Activated CD4-positive, alpha-beta memory T cell treated with anti-CD3 and anti-CD28 coated beads, Interleukin-2, amount 10 ng/mL, durations not matched to agents 7 days and 5 days (primary cell): ENCODE measurements at places on chromosomes 16 and 17.
A peak's percentile ranks its signal among the peaks of the same experiment; 100 is the strongest.

DNA sequence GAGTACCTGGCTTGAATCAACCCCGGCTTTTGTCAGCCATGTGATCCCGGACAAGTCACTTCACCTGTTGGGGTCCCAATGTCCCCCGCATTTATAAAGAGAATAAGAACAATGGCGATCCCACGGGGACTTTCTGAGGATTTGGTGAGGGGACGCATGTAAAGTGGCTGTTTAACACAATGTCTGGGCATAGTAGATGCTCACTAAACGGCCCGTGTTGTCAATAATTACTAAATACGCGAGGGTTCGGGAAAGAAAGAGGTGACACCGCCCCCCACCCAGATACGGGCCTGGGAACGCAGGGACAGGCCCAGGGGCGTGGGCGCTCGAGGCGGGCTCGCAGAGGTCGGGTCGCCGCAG is 1.8 kb downstream of the SYNGR3 start:
- DNase-seq: no peak
- peaks cover 14% of the 10 kb centered on the region for H3K36me3 ChIP-seq
- H3K4me1 ChIP-seq: peaks cover 37% of the 10 kb centered on the region
- H3K27me3 ChIP-seq: peaks cover 14% of the 10 kb centered on the region
- peak overlapping the region; percentile 73 for H3K4me3 ChIP-seq

- H3K4me3 ChIP-seq: no peak overlapping the region
- H3K4me1 ChIP-seq: no peaks in the 10 kb centered on the region
- H3K27me3 ChIP-seq: no peaks in the 10 kb centered on the region
- H3K36me3 ChIP-seq: no peaks in the 10 kb centered on the region
- no peak overlapping the region for H3K27ac ChIP-seq
Measured at GRCh38 chr16:78522327-78522726, 422.9 kb downstream of the WWOX start.

DNA sequence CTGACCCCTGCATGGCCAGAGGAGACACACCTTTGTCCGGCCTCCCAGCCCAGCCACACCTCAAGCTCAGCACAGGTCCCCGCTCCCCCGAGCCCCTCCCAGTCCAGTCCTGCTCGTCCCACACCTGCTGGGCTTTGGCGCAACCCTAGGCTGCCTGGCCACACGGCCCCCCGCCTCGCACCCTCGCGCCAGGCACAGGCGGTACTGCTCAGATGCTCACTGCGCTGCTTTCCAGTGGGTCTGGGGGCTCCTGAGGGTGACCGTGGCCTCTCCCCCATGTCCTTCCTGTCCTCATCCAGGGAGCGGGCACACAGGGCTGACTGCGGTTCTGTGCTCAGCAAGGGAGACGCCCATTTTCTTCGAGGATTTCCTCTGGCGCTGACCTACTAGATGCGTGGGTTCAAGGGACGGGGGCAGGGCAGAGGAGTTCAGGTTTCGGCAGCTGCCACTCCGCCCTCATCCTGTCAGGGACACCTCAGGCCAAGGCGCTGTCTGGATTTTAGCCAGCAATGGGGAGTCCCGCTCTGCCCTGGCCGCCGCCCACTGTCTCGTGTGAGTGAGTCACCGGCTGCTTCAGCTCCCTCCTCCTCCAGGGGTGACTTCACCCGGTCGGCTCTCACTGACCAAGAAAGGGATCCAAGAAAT is 118.0 kb upstream of the ZNF469 start:
- peaks cover 15% of the 10 kb centered on the region for H3K4me1 ChIP-seq
- DNase-seq: peak; percentile 87
- H3K27me3 ChIP-seq: peaks cover 8% of the 10 kb centered on the region
- peak overlapping the region; percentile 17 for H3K4me3 ChIP-seq
- peak overlapping the region; percentile 21 for H3K27ac ChIP-seq
- no peaks in the 10 kb centered on the region for H3K36me3 ChIP-seq

DNA sequence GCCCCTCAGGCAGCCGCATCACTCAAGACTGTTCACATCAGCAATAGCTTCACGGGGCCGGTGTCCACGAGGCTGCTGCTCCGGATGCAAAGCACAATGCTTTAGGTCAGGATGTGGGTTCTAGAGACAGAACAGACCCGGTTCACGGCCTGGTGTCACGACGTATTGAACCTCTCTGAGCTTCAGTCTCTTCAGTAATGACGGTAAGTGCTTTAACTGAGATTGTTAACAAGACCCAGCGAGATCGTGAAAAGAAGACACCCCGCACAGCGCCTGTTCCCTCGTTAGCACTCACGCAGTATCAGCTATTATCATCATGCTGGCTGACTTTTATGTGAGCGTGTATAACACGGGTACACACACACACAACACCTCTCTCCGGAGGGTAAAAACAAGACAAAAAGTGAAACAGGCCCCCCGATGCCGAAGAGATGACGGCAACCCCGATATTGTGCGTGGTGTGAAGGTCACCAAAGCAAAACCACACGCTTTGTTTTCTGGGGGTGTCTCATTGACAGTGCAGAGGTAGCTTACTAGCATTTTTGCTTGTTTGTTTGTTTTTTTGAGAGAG is 21.4 kb upstream of the ABR start:
- H3K36me3 ChIP-seq: no peaks in the 10 kb centered on the region
- peak overlapping the region; percentile 0 for H3K4me3 ChIP-seq
- peaks cover 60% of the 10 kb centered on the region for H3K4me1 ChIP-seq
- peak; percentile 80 for DNase-seq
- H3K27ac ChIP-seq: peak overlapping the region; percentile 75

DNA sequence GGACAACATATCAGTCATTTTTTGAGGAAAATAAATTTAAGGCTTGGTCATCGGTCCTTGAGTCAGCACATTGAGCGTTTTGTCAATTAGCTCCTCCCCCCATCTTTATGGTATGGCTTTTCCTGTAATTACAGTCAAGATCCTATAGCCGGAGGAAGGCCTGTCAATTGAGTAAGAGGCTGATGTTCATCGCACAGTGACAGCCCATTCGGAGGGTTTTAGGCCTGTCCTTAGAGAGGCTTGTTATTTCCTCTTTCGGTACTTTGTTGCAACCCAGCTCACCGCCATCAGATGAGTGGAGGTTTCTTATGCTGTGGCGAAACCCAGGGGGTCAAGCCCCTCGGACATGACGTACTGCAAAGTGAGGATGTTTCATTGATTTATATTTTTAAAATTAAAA is 395.2 kb downstream of the WWOX start:
- no peaks in the 10 kb centered on the region for H3K36me3 ChIP-seq
- H3K27me3 ChIP-seq: no peaks in the 10 kb centered on the region

DNA sequence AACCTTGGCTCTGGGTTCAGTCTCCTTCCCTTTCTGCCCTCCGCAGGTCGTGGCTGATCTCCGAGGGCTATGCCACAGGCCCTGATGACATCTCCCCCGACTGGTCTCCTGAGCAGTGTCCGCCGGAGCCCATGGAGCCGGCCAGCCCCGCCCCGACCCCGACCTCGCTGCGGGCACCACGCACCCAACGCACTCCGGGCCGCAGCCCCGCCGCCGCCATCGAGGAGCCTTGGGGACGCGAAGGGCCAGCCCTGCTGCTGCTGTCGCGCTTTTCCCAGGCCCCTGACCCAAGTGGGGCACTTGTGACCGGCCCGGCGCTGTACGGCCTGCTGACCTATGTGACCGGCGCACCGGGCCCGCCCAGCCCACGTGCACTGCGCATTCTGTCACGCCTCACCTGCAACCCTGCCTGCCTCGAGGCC is 5.1 kb downstream of the ARMC5 start:
- peaks cover 27% of the 10 kb centered on the region for H3K4me1 ChIP-seq
- peaks cover 26% of the 10 kb centered on the region for H3K36me3 ChIP-seq
- H3K27me3 ChIP-seq: no peaks in the 10 kb centered on the region
- no peak for DNase-seq
- H3K27ac ChIP-seq: no peak overlapping the region
- no peak overlapping the region for H3K4me3 ChIP-seq
